Uterine smooth muscle cell (primary cell): ENCODE measurements at places on chromosomes 6 and 20. TPM values are rescaled to one million over a fixed set of nuclear protein-coding genes. Genes with fewer than 3 reads are reported as not detected.

The TP53INP2 gene
- 1.3 and 1.4 TPM in 2 replicates for total RNA-seq

The TULP1 gene
- under 0.01 TPM in 1 of 2 replicates, not detected in the other for total RNA-seq

The TCP11 gene
- total RNA-seq, result 0.25 and 0.66 TPM in 2 replicates

The THBS2 gene
- 425 and 803 TPM in 2 replicates for total RNA-seq

The TRIM10 gene
- 0.12 TPM in 1 of 2 replicates, not detected in the other for total RNA-seq

The ADGB gene
- not detected in 2 replicates for total RNA-seq

The BPIFA1 gene
- total RNA-seq, result not detected in 2 replicates

The SOX4 gene
- 4.9 and 26.0 TPM in 2 replicates for total RNA-seq
